ENCODE measurements at places on chromosomes 13 and 19.

- no peak for DNase-seq
These were observed 203.4 kb downstream of the URI1 start for GRCh38 chr19:30145467-30145866.

DNA sequence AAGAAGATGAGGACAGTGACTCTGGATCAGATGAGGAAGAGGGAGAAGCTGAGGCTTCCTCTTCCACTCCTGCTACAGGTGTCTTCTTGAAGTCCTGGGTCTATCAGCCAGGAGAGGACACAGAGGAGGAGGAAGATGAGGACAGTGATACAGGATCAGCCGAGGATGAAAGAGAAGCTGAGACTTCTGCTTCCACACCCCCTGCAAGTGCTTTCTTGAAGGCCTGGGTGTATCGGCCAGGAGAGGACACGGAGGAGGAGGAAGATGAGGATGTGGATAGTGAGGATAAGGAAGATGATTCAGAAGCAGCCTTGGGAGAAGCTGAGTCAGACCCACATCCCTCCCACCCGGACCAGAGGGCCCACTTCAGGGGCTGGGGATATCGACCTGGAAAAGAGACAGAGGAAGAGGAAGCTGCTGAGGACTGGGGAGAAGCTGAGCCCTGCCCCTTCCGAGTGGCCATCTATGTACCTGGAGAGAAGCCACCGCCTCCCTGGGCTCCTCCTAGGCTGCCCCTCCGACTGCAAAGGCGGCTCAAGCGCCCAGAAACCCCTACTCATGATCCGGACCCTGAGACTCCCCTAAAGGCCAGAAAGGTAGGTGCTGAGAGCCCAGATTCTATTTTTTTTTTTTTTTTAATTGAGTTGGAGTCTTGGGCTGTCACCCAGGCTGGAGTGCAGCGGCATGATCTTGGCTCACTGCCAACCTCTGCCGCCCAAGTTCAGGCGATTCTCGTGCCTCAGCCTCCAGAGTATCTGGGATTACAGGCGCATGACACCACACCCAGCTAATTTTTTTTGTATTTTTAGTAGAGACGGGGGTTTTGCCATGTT is 2.3 kb downstream of the PPP1R15A start:
- no peak for DNase-seq

DNA sequence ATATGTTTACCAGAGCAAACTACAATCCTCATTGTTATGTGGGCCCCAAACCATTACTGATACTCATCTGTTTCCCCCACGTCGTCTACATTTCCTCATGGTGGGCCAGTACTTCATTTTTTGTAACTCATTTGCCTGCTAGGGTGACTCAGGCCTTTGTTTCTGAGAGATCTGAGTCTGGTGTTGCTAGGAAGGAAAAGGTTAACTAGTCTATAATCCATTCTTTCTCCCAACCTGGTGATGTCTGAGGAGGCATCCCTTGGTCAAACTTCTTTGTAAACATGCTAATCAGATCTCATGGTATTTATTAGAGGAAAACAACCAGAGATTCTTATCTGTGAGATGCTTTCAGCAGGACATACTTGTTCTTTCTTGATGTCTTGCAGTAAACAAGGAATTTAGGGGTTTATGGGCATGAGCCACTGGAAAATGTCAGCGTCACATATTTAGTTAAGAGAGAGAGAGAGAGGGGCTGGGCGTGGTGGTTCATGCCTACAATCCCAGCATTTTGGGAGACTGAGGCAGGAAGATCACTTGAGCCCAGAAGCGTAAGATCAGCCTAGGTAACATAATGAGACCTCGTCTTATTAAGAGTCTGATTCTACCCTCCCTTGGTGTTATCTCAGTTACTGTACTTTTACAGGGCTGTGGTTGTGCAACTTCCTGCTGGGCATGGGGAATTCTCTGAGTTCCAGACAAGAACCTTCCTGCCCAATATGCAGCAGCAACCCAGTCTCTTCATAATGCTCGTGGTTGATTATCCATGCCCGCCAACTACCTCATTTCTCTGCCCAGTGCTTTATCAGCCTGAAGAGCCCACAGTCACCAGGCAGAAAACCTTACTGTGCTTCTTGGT is 9.7 kb upstream of the DPRX start:
- DNase-seq, result no peak

DNA sequence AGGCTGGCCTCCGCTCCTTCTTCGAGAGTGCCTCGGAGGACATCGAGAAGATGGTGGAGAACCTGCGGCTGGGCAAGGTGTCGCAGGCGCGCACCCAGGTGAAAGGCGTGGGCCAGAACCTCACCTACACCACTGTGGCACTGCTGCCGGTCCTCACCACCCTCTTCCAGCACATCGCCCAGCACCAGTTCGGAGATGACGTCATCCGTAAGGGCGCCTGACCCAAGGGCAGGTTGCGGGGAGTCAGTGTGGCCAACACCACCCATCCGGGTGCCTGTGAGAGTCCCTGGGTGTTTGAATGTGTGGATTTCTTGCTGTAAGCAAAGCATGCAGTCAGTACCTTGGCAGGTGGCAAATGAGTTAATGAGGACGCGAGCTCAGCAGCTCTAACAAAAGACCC is 78.8 kb downstream of the RYR1 start:
- DNase-seq, result no peak

DNA sequence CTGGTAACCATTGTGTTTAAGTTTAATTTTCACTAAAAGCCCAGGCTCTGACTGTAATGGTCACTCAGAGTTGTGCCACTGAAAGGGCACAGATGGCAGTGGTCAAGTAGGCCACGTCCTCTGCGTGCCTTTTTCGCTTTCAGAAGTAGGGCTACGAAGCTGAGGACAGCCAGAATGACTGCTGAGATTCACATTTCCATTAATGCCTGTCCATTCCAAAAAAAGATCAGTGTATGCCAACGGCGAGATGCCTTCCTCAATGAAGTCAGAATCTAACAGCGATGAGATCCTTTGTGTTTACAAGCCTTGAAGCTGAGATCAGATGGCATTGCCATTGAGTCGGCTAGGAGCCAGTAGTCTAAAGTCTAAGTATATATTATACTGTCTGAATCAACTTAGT is 311.3 kb downstream of the FGF14 start:
- no peak for DNase-seq

Measured in NCI-H524 (cell line).